ENCODE measurements at places on chromosomes 4 and X.
A peak's percentile ranks its signal among the peaks of the same experiment; 100 is the strongest.

- no peaks in the 10 kb centered on the region for H3K4me1 ChIP-seq
- DNase-seq = no peak
- H3K27me3 ChIP-seq = no peaks in the 10 kb centered on the region
- no peak overlapping the region for H3K27ac ChIP-seq
Observed at GRCh38 chrX:123442764-123443163, 258.7 kb downstream of the GRIA3 start.

- H3K4me3 ChIP-seq = no peak overlapping the region
- H3K4me1 ChIP-seq = no peaks in the 10 kb centered on the region
- H3K27ac ChIP-seq = no peak overlapping the region
- no peaks in the 10 kb centered on the region for H3K36me3 ChIP-seq
- no peaks in the 10 kb centered on the region for H3K27me3 ChIP-seq
- DNase-seq = no peak
Observed at GRCh38 chr4:114997576-114998247, 115.7 kb downstream of the NDST4 start.

- H3K36me3 ChIP-seq = no peaks in the 10 kb centered on the region
- no peaks in the 10 kb centered on the region for H3K4me1 ChIP-seq
- no peak overlapping the region for H3K27ac ChIP-seq
- peaks cover 8% of the 10 kb centered on the region for H3K27me3 ChIP-seq
- H3K4me3 ChIP-seq = no peak overlapping the region
- no peak for DNase-seq
Observed at GRCh38 chr4:92307181-92307580, 3.4 kb downstream of the GRID2 start.

- no peak for DNase-seq
- H3K4me1 ChIP-seq = peaks cover 28% of the 10 kb centered on the region
- no peaks in the 10 kb centered on the region for H3K36me3 ChIP-seq
- H3K27ac ChIP-seq = peak overlapping the region; percentile 57
- H3K27me3 ChIP-seq = no peaks in the 10 kb centered on the region
Observed at GRCh38 chrX:7132335-7133049, 15.0 kb upstream of the STS start.

DNA sequence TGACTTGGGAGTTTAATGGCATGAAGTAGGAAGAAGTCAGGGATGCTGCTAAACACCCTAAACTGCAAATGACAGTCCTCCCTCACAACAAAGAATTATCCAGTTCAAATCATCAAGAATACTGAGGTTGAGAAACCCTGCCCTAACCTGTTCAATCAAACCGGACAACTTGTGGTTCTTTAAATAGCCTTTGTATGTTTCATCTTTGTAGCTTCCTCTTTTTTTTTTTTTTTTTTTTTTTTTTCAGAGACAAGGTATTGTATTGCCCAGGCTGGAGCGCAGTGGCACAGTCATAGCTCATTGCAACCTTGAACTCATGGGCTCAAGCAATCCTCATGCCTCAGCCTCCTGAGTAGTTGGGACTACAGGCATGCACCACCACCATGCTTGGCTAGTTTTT, 52.5 kb upstream of the TTC29 start:
- peaks cover 42% of the 10 kb centered on the region for H3K27me3 ChIP-seq
- no peak overlapping the region for H3K4me3 ChIP-seq
- no peak for DNase-seq
- no peak overlapping the region for H3K27ac ChIP-seq
- H3K4me1 ChIP-seq = no peaks in the 10 kb centered on the region
- no peaks in the 10 kb centered on the region for H3K36me3 ChIP-seq

DNA sequence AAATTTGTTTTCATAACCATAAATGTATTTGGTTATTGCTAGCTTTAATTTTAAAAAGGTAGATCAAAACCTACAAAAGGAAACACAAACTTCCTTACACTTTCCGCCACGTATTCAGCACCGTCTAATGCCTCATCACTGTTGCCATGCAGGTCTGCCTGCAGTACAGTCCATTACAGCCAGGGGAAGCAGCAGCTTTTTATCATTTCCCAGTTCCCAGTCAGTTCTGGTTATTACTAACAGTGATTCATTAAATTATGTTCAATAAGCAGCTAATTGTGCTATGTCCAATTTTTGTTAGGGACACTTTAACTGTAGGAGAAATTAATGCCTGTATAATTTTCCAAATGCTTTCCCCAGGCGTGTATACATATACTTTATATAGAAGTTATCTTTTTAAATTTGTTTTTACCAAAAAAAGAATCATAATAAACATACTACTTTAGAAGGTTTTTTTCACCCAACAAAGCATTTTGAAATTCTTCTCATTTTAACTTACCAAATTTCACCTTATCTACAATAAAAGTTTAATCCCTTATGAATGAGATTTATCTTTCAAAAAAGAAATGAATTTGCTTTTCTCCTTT, 93.3 kb downstream of the ANXA3 start:
- no peak for DNase-seq
- no peaks in the 10 kb centered on the region for H3K36me3 ChIP-seq
- peaks cover 14% of the 10 kb centered on the region for H3K27me3 ChIP-seq
- H3K27ac ChIP-seq = no peak overlapping the region
- no peaks in the 10 kb centered on the region for H3K4me1 ChIP-seq
